ENCODE measurements at places on chromosomes 11 and 22.

GRCh38 chr11:120137611-120138521, at the start of gene TRIM29:
Gene TRIM29 (minus strand): TSS chr11:120138113. CDS start chr11:120138031, 82 bp downstream.
- DNase-seq, result peak; percentile 59

GRCh38 chr11:121767433-121767832, 314.7 kb upstream of the SORL1-AS1 start:
- DNase-seq, result no peak

DNA sequence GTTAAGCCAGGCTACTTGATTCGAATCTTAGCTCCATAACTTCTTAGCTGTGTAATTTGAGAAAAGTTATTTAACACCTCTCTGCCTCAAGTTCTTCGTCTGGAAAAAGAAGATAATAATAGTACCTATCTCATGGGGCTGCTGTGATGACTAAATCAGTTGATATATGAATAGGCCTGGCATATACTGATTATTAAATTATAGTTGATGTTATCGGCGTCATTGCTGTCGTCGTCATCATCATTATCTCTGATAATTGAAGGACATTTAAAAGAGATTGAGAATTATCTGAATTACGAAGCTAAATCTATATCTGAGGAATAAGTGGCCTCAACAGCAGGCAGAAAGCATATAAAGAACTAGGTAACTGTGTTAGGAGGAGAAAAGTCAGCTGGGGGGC, 145.0 kb downstream of the APOL5 start:
- DNase-seq, result no peak

DNA sequence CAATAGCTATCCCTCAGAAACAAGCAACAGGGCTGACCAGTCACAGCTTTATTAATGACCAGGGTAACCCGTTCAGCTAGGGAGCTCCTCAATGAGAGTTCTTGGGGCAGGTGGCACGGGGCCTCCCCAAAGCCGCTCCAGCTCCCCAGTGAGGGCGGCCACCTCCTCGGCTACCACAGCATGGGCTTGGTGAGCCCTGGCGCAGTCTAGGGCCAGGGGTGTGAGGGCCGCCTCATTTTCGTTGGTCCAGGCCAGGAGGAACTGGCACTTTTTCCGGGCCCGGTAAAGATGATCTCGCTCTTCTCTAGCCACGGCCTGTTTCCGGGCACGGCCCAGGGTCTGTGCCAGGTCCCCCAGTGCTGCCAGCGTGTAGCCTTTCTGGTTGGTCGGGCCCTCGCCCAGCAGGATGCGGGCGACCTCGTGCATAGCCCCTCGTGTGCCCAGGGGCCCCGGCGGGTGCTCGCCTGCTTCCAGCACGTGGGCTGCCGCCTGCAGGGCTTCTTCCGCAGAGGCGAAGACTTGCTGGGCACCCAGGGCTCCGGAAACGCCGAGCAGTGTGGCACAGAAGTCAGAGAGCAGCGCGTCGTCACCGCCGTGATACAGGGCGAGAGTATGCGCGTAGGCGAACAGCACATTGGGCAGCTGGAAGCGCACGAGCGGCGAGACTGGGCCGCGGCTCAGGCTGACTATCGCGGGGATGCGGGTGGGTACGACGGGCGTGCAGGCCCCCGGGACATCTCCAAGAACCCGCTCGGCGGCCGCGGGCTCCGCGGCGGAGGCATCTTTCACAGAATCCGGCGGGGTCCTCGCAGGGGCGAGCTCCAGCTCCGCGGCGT, 913 bp downstream of the ZNHIT2 start:
- no peak for DNase-seq

DNA sequence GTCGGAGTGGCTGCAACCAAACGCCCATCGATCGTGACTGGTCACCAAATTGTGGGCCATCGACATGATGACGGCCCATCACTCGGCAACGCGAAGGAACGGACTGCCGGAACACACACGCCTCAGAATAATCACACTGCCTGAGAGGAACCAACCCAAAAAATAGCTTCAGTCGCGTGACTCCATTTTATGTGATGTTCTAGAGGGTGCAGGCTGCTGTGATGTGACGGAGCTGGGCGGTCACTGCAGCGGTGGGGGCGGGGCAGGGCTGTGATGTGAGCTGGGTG, 174.6 kb downstream of the CTTN start:
- no peak for DNase-seq

DNA sequence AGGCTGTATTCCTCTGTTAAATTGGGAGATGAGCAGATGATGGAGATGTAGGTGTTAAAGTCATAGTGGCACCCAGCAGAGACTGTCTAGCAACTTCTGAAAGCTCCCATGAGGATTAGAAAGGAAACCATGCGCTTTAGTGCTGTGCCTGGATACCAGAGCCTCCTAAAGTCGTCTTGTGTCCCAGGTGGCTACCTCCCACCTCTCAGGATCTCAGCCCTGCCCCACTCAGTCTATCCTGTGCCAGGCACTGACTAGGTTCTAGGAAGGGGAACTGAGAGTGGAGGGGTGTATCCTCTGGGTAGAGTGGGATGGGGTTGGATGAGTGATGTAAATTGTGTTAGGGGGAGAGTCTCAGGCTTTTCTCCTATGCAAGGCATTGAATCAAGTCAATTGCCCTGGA, 60.2 kb downstream of the KIAA1671 start:
- DNase-seq, result no peak

DNA sequence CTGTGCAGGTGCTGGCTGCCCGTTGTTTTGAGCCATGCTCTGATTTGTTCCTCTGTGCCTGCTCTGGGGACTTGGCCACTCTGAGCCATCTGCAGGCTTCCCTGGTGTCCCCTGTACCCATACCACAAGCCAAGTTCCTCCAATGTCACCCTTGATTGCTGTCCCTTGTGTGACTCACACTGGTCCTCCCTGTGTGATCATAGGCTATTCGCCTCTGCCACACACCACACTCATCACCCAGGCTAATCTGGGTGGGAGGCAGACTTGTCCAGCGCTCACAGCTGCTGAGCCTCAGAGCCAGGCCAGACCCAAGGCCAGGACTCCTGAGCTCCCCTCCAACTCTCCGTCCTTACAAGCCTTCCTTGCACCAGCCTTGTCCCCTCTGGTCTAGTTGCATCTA, 31.7 kb downstream of the IGF2 start:
- DNase-seq, result no peak

DNA sequence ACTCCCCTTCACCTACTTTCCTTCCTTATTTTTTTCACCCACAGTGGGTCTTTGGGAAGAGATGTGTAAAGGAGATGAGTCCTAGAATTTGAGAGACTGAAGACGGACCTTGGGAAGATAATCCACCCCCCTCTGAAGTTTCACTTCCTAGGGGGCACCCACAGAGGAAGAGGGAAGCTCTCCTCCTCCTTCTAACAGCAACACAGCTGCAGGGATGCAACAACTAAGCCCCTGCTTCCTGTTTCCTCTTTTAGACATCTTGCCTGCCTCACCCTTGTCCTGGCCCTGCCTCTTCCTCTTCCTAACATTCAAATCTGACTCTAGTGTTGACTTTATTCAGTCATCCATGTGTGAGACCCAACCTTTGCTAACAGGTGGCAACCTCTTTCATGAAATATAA, 424.6 kb downstream of the BUD13 start:
- DNase-seq, result no peak

- no peak for DNase-seq
Measured at GRCh38 chr11:98710986-98711385, 309.8 kb upstream of the CNTN5 start.

GRCh38 chr11:44176546-44177213, 81.2 kb downstream of the EXT2 start:
- DNase-seq, result no peak

- DNase-seq, result no peak
Measured at GRCh38 chr11:70033711-70034070, 44.4 kb upstream of the ANO1 start.

GRCh38 chr22:33117821-33118220, 59.6 kb upstream of the SYN3 start:
- no peak for DNase-seq

- DNase-seq, result no peak
Measured at GRCh38 chr22:39956932-39957664, 3.1 kb upstream of the TMA7B start.

DNA sequence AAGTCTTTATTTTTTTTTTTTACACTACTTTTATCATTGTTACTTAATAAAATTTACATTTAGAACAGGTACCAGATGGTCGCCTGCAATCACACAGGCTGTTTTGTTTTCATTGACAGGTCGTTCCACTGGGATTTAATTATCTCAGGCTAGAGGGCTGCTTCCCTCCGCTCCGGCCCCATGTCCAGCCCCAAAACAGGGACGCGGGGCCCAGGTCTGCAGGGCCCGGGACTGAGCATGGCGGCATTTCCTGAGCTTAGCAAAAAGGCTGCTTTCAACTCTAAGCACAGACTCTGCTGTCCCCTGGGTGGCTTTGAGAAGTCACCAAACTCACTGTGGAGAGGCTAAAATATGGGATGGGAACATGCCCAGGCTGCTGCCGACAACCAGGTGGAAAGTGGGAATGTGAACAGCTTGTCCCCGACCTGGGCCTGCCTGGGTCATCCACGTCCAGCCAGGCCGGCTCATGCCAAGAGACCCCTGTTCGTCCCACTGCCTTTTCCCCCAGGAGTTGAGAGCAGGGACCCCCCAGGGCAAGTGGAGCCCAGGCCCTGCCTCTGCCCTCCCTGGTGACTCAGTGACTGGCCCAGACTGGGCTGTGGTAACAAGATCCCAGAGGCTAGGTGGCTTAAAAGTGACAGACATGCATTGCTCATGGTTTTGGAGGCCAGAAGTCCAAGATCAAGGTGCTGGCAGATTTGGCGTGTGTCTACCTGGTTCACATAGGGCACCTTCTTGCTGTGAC, 150.0 kb downstream of the SHANK2 start:
- no peak for DNase-seq

DNA sequence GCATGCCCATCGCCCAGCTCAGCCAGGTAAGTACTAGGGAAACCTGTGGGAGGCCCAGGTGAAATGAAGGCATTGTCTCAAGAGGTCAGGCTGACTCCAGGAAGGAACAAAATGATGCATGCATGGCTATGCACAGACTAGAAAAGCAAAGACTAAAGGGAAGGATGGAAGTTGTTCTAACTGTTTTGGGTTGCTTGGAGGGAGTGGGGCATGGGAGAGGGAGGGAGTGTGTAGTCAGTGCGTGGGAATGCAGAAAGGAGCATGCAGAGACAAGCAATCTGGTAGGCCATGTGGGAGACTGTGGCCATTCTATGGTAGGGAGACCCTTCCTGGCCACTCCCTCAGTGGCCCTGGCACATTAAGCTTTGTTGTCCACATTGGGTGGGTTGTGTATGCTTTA, 2.9 kb downstream of the MICAL3 start:
- no peak for DNase-seq

DNA sequence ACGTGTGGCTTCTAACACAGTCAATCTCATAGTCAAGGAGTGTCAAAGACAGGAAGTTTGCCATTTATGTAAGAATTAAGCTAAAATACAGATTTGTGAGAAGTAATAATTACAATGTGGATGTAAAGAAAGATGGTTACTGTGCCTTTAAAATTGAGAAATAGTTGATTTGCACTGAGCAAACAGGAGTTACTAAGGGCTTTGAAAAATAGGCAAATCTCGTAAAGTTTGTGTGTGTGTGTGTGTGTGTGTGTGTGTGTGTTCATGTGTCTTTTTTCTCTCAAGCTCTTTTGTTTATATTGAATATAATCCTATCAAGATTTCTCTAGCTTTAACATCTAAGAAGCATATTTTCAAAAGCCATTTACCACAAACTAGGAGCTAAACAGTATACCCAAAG, 2284.5 kb downstream of the LRRC4C start:
- DNase-seq, result no peak

DNA sequence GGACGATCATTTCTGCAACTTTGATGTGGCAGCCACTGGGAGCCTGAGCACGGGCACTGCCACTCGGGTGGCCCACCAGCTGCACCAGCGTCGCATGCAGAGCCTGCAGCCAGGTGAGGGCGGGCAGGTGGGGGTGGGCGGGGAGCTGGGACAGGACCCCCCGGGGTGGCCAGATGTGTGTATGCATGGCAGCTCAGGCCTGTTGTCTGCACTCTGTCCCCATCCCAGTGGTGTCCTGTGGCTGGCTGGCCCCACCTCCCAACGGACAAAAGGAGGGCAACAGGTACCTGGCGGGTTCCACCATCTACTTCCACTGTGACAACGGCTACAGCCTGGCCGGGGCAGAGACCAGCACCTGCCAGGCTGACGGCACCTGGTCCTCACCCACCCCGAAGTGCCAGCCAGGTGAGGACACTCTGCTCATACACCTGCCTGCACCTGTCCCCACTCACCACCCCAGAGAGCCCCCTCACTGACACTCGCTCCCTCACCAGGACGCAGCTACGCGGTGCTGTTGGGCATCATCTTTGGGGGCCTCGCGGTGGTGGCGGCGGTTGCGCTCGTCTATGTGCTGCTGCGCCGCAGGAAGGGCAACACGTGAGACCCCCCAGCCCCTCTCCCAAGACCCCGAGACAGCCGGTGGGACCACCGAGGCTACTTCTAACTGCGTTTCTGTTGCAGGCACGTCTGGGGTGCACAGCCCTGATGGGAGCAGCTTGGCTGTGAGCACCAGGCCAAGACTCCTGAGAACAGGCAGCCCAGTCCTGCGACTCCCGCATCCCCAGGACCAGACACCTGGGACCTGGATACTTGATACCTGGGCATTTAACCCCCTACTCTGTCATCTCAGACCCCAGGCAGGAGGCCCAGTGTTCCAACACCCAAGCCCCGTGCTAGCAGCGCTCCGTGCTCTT, 6.7 kb downstream of the SUSD2 start:
- no peak for DNase-seq

DNA sequence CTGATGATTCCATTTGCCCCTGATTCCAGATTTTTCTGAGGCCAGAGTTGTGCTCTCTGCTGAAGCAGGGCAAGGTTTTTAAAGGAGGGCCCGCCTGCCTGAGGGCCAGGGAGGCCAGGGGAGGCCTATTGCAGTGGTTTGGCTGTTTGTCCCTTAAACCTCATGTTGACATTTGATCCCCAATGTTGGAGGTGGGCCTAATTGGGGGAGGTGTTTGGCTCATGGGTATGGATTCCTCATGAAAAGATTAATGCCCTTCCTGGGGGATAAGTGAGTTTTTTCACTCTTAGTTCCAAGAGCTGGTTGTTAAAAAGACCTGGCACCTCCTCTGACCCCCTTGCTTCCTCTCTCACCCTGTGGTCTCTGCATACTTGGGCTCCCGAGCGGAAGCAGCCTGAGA, 9.2 kb downstream of the GAL3ST3 start:
- DNase-seq, result no peak

DNA sequence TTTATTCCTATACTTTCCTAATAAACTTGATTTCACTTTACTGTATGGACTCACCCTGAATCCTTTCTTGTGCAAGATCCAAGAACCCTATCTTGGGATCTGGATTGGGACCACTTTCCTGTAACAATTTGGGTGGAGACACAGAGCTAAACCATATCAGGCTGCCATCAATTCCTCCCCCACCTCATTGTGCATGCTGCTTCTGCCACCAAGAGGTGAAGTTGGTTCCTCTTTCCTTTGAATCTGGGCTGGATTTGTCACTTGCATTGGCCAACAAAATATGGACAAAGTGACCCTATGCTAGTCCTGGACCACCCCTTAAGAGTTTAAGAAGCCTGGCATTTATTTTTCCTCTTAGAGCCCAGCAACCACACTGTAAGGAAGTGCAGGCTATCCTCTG, 39.4 kb upstream of the CEP295 start:
- DNase-seq, result no peak

GRCh38 chr11:125085301-125086081, 22.4 kb downstream of the SLC37A2 start:
- no peak for DNase-seq

GRCh38 chr11:2380807-2381350, 3.8 kb downstream of the CD81 start:
- peak; percentile 88 for DNase-seq

- no peak for DNase-seq
Measured at GRCh38 chr11:108663154-108663877, 1.6 kb upstream of the DDX10 start.

GRCh38 chr11:133941546-133941945, 15.2 kb downstream of the IGSF9B start:
- DNase-seq, result no peak

All from ascending aorta (tissue), 2 donors.